ENCODE measurements at places on chromosomes 6 and 20.

GRCh38 chr20:63520934-63521601 lies 503 bp downstream of the PPDPF start:
- DNase-seq: peak; percentile 16

- DNase-seq: no peak
Observed at GRCh38 chr20:18808712-18809111, 4.9 kb upstream of the SCP2D1 start.

DNA sequence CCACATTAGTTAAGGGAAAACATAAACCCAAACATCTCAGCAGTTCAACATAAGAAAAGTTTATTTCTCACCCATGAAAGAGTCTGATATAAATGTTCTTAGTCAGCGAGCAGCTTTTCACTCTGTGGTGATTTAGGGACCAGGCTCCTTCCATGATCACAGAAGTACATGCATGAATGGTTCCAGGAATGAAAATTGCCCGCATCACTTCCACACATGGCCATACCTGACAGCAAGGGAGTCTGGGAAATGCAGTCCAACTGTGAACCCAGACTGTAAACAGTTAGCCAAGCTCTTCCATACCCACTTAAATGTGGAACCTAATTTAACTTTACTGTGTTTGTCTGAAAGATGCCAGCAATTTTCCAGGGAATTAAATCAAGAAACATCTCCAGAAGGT lies 353.9 kb downstream of the HACE1 start:
- DNase-seq: no peak

- no peak for DNase-seq
Observed at GRCh38 chr6:31870385-31870921, 7.8 kb upstream of the NEU1 start.

- DNase-seq: no peak
Observed at GRCh38 chr6:1285556-1285955, 26.3 kb upstream of the FOXQ1 start.

- peak; percentile 31 for DNase-seq
Observed at GRCh38 chr20:50191544-50192363, 1.1 kb downstream of the CEBPB start.

- DNase-seq: no peak
Observed at GRCh38 chr20:11902285-11902697, 15.4 kb upstream of the BTBD3 start.

GRCh38 chr20:33862709-33863403 lies 51.7 kb downstream of the CHMP4B start:
- no peak for DNase-seq

GRCh38 chr20:47377122-47377722 lies 20.7 kb upstream of the ZMYND8 start:
- no peak for DNase-seq

GRCh38 chr6:52994839-52995088 lies 320 bp downstream of the GSTA4 start:
- peak; percentile 77 for DNase-seq

GRCh38 chr20:884983-885952 lies 30.9 kb downstream of the ANGPT4 start:
- DNase-seq: no peak

DNA sequence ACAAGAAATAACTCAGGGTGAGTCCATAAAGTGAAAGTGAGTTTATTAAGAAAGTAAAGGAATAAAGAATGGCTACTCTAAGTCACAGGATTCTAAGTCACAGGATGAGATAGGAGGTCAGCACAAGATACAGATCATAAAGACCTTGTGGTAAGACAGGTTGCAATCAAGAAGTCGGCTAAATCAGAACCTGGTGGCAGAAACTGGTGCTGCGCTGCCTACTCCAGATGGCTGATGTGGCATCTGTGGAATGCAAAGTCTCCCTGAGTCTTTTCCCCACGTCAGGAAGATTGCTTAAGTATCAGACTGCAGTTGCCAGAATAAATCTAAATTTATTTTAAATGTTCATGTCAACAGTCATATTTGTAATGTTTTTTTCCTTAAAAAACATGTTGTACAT lies 10.7 kb upstream of the KCNK15 start:
- no peak for DNase-seq

DNA sequence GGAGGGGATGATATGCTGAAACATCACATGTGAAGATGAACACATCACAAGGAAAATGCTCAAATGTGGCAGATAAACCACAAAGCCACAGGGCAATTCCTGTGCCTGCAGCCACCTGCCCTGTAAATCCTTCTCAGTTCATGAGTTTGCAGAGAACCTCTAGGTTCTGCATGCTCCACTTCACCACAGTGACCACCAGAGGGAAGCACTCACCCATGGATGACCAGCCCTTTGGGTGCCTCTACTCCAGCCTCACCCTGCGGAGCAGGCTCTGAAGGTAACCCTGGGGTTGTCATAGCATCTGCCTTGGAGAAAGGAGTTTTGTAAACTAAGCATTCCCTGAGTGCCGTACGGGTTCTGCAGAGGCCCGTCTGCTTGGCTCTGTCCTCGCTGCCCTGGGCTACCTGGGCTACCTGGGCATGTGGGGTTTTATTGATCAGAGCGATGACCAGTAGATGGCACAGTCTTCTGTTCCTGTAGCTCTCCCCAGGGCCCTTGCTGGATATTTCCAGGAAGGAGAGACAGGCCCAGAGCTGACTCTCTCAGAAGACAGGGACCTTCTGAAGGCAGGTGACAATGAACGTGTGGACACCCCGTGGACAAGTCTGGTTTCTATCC lies 31.7 kb upstream of the CST1 start:
- DNase-seq: no peak

DNA sequence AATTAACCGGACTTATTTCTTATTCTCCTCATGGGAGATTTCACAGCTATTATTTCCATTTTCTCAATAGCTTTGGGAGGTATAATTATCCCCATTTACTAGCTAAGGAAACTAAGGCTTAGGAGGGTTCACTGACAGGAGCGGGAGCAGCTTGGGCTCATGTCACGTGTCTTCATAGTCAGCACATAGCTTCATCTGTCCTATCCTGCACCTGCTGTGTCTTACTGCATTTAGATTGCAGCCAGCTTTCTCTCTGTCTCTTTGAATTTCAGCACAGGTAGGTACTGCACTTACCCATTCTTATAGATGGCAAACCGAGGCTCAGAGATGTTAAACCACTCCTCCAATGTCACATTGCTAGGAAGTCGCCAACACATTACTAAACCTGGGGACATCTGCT lies 839.9 kb downstream of the MAFB start:
- DNase-seq: no peak

DNA sequence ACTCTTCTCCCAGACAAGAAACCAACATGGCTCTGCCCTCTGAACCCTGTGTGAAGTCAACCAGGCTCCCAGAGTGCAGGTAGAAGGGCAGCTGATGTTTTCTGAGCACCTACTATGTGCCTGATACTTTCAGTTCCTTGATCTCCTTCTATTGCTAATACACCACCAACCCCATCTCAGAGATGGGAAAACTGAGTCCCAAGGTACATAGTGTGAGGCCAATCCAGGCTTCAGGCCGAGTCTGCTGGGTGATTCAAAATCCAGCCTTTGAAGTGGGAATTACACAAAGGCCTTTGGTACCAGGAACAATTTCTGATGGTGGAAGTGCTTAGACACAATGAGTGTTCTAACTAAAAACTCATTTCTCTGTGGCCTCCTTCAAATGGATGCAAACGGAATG lies 96.3 kb downstream of the NFATC2 start:
- no peak for DNase-seq

DNA sequence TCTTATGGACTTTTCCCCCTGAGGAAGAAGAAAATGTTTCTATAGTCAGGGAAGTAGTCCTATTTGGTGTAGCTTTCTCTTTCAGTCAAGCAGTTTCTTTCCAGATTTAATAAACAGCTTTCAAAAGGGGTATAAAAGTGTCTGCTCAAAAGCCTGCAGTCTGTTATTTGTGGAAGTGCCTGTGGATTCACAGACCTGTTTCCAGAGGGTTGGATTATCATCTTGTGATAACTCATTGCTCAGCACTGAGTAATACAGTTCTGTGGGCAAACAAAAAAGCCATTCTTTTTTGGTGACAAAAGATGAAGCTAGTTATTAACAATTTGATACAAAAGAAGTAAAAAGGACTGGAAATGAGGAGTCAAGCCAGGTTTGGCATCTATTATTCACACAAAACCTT lies 358.2 kb upstream of the ID4 start:
- DNase-seq: no peak

DNA sequence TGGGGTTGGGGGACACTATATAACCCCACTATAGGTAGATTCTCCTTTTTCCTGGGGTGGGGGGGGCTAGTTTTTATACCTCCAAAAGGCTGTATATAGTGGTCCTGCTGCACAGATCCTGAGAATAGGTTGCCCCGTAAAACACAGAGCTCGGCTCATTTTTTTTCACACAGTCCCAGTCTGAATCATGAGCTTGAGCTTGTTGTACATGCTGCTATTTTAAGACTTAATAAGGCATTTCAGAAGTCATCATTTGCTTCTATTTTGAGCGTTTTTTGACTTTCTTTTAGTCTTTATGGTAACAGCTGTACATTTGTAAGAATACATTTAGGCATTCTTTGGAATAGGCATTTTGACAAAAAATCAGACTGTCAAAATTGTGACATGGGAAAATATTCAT lies 30.5 kb downstream of the SLC9A8 start:
- no peak for DNase-seq

DNA sequence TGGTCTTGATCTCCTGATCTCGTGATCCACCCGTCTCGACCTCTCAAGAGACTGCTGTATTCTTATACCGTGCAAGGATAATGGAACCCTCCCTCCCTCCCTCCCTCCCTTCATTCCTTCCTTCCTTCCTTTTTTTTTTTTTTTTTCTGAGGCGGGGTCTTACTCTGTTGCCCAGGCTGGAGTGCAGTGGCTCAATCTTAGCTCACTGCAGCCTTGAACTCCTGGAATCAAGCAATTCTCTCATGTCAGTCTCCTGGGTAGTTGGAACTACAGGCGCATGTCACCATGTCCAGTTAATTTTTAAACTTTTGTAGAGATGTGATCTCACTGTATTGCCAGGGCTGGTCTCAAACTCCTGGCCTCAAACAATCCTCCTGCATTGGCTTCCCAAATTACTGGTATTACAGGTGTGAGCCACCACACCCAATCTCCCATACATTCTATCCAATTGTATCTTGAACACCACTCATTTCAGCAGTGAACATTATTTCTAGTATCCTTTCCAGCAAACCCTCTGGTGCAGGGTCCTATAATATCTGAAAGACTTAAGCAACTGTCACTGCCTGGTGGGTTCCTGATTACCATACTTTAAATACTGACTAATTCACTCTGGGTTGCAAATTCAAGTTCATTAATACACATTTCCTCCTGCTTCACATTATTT lies 210.0 kb upstream of the ZNF217 start:
- DNase-seq: no peak

GRCh38 chr20:61053487-61053886 lies 198.6 kb upstream of the CDH4 start:
- no peak for DNase-seq

DNA sequence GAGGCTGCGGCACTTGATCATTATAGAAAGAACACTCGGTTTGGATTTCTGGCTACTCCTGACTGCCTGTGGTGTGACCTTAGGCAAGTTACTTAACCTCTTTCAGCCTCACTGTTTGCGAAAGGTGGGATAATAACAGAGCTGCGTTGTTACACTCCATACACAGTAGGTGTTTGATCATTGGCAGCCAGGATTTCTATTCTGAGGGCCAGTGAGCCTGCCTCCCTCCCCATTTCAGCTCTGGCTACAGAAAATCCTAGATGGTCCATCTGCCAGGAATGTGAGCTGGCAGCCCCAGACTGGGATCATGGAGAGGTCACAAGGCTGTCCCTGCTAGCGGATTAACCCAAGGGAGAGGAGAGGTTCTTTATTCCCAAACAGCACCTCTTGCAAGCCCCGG lies 2.7 kb downstream of the KCNB1 start:
- DNase-seq: no peak

DNA sequence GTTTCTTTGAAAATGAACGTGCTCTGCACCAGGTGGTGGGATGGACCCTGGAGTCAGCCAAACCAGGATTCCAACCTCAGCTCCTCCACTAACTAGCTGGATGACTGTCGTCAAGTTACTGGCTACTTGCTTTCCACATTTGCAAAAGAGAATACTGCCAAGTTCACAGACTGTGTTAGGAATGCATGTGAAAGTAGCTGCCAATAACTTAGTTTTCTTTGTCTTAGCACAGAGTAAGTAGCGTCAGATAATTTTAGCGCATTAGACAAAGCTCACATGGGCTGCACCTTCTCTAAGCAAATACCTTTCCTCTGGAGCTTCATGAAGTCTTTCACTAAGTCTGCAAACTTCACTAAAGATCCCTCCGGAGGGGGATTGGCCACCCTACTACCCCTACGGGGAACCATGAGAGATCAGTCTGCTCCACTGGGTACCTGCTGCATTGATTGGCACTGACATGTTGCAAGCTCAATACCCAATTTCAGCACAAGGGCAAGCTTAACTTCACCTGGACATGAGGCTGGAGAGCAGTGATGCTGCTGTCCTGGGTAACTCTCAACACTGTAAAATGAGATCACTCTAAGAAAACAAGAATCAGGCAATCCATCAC lies 113.9 kb downstream of the MBOAT1 start:
- no peak for DNase-seq

DNA sequence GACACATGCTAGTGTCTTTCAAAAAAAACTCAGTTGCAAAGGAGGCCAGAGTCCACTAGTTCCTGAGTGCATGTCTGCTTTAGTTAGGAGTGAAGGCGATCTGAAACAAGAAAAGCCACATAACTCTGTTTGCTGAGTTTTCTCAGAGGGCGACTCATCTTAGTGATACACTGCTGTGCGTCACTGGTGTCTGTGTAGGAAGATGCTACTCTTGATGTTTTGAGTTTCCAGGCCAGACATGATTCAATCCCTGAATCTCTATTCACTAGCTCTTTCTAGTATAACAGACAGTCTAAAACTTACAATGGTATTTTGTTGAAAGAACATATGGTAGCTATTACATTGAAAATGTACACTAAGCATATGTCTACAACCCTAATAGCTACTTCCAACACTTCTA lies 60.9 kb downstream of the GFRAL start:
- no peak for DNase-seq

DNA sequence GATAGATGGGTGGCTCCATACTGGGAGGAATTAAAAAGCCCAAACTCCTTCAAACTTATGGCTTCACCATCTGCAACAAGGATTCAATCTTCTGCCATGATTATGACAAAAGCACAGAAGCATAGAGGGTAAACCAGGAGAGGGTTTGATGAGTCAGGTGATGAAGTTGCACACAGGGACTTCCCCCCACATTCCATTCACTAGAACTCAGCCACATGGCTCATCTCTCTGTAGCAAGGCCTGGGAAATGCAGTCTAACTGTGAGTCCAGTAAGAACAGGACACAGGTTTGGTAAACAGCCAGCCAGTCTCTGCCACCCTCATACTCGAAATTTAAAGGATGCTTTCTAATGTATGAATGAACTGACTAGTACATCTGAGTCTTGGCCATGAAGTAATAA lies 142.9 kb downstream of the HIVEP2 start:
- no peak for DNase-seq

DNA sequence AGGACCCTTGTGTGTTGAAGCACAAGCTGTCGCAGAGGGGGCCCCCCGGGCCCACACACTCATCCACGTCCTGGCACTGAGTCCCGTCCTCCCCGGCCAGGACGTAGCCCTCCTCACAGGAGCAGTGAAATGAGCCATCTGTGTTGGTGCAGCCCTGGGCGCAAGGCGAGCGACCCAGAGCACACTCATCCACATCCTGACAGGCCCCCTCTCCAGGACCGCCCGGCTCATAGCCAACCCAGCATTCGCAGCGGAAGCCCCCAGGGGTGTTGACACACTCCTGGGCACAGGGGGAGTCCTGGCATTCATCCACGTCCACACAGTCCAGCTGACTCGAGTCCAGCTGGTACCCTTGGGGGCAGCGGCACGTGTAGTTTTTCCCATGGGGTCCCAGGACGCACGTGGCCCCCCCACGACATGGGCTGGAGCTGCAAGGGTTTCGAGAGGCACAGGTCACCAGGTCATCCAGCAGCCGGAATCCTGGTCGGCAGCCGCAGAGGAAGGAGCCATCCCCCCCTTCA lies 1.2 kb downstream of the CD93 start:
- no peak for DNase-seq

All from NCI-H748 treated with DMSO at 0.1 percent for 48 hours (cell line).